ENCODE measurements at places on chromosomes 1 and 21. TPM values are rescaled to one million over a fixed set of nuclear protein-coding genes. Genes with fewer than 3 reads are reported as not detected.

Gene FNDC5
- total RNA-seq = not detected

Gene FAM151A
- total RNA-seq = 0.72 TPM

Gene OLFML2B
- 20.7 TPM for total RNA-seq

Gene SMG7
- 54.3 TPM for total RNA-seq

GRCh38 chr1:34587761-34588160 is 167.1 kb upstream of the GJB5 start:
- DNase-seq = no peak

Data from spleen (tissue), 13 donors.